Stimulated activated CD4-positive, alpha-beta T cell treated with anti-CD3 and anti-CD28 coated beads, Interleukin-15, amount 100 ng/mL, for 1 hour (primary cell): ENCODE measurements at places on chromosomes 13 and 19.

- DNase-seq = peak; percentile 60
Measured at GRCh38 chr19:53906211-53907192, 2.6 kb upstream of the CACNG7 start.

GRCh38 chr13:37621811-37622361 is 23.3 kb upstream of the POSTN start:
- DNase-seq = no peak

DNA sequence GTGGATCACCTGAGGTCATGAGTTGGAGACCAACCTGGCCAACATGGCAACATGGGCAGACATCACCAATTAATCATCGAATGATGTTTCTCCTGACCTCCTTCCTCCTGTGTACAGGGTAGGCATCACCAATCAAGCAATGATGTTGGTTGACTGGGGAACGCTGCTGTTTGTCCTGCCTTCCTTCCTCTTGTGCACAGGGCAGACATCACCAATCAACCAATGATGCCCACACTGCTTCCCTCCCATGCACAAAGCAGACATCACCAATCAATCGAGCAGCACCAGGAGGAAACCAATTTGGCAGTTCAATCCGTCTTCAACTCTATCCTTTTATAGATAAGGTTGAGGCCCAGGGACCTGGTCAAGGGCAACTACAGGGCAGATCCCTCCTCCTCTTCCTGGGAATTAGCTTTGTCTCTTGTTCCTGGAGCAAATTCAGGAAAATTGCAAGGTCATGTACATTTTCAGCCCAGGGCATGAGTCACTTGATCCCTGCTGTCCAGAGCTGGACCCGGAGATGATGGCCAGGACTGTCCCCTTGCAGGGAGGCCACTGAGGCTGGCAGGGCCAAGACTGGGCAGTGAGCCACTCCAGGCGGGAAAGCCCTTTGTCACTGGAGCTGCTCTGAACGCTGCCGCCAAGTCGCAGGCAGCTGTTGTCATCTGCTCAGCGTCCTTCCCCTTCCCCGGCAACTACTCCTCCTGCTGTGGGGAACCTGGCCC is 5.3 kb upstream of the CSNK1G2 start:
- DNase-seq = no peak

- DNase-seq = no peak
Measured at GRCh38 chr19:51568456-51568855, 2.6 kb upstream of the ZNF175 start.

- peak; percentile 8 for DNase-seq
Measured at GRCh38 chr19:19447536-19448237, 42.2 kb downstream of the GATAD2A start.

- DNase-seq = no peak
Measured at GRCh38 chr19:19538785-19539166, 711 bp downstream of the CILP2 start.

DNA sequence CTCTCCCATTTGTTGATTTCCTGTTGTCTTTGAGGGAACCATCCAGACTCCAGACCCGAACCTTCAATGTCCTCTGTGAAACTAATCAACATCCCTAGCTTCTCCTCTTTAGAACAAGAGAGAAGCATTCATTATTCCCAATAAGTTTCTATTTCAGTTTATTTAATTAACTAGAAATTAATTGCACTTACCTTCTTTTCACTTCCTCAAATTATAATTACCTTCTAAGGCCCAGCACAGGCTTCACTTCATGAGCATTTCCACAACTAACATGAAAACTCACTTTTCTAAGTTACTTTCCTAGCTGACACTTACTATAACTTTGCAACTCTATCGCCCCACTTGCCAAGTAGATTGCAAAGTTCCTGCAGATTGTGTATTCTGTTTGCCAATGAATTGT is 71.6 kb upstream of the HTR2A start:
- DNase-seq = no peak

DNA sequence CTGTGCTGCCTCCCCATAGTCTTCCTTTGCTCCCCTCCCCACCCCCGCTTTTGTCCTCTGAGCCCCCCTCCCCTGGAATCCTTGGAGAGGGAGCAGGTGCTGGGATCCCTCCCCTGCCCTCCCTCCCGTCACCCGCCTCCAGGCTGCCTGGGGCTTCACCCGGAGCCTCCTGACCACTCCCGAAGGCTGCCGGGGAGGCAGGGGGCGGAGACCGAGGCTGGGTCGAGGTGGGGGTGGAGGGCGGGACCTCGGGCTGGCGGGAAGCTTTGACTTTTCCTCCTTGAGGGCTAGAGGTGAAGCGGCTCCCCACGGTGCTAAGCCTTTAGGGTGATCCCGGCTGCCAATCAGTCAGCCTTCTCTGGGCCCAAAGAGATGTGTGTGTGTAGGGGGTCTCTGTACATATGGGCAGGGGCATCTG is 1.5 kb downstream of the KMT5C start:
- DNase-seq = no peak

DNA sequence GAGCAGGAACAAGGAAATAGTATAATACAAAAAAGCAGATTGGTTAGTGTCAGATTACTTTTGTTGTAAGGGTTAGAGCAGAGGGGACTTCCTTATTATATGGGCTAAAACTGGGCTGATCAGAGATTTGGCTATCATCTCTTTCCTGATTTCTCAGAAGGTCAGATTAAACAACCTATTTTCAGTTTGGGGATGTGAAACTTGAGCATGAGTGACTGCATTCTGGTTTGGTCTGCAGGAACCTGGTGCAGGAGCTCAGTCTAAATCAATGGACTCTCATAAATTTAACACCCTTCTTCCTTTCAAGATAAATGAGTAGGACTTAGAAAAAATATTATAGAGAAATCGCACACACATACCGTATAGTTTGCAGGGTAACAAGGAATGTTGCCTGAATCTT is 12.9 kb upstream of the RFXAP start:
- DNase-seq = no peak

DNA sequence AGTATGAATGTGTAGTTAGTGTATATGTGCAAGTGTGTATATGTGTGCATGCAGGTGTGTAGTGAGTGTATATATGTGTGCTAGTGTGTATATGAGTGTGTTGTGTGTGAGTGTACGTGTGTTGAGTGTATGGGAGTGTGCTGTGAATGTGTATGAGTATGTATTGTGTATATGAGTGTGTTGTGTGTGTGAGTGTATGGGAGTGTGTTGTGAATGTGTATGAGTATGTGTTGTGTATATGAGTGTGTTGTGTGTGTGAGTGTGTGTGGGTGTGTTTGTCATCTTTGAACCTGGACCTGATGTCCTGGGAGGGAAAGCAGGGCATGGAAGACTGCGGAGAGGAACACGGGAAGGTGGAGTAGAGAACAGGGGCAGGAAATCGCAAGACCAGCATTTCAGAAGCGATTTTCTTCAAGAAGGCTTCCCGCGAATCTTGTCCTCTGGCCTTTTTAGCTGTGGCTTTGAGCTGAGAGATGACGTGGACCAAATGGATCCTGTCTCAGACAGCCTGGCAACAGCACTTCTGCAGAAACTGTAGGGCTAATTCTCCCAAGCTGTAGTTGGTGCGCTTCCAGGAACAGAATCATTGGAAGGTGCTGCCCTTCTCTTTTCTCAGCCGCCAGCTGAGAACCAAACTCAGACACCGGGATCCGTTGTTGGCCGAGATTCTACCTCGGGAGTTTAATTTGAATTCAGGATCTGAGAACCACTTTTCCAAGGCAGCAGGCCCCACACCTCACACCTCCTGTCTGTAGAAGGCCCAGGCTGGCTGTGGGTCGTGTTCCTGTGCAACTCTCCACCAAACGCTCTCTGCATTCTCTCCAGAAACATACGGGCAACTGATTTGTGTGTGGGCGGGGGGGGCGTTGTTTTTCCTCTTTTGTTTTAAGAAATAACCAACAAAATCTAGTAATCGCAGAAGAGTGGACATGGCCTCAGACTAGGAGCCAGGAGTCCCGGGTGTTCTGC is 94.7 kb upstream of the RAP2A start:
- DNase-seq = no peak
